ENCODE measurements at places on chromosomes 6 and 20.

- peak; percentile 57 for DNase-seq
Observed at GRCh38 chr6:91099479-91099878, 512.6 kb upstream of the MAP3K7 start.

- DNase-seq: no peak
Observed at GRCh38 chr6:111854683-111855082, 18.6 kb downstream of the FYN start.

DNA sequence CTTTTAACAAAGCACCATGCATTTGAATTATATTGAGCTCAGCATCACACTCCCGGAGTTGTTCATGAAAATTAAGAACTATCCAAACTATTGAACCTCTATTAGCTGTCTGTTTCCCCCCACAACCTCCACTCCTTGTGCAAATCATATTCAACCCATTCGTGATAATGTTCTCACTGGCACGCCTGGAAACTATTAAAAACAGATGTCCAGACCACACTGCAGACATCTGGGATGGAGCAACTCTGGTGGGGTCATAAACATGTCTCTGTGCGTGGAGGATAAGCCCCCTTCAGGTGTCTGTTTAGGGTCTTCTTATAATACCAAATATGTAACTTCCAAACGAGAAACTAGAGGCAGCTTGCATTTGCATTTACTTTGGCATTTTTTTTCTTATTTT is 193.7 kb downstream of the TFAP2A start:
- DNase-seq: no peak

DNA sequence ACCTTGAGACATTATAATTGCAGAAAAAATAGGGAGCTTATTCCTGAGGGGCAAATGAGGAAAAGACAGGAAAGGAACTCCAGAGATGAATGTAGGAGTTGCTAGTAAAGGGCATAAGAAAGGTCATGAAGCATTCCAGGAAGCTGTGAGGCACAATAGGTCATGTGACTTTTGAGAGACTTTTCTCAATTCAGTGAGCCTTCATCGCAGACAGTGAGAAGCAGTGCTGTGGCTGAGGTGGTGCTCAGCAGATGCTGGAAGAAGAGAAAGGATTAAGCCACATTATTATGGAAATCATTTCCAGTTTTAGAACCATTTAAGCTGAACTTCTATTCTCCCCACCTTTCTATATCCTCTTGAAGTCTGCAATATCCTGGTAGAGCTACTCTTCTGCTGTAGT is 4.1 kb downstream of the SPTLC3 start:
- no peak for DNase-seq

- peak; percentile 27 for DNase-seq
Observed at GRCh38 chr20:35947489-35947888, 6.8 kb downstream of the SCAND1 start.

- DNase-seq: peak; percentile 64
Observed at GRCh38 chr6:32974016-32974333, 5.6 kb downstream of the BRD2 start.

GRCh38 chr6:167565884-167566599 is 241.2 kb downstream of the TTLL2 start:
- no peak for DNase-seq

- DNase-seq: no peak
Observed at GRCh38 chr6:134455319-134455718, 137.4 kb upstream of the SGK1 start.

- no peak for DNase-seq
Observed at GRCh38 chr6:142459271-142459670, 157.5 kb downstream of the ADGRG6 start.

GRCh38 chr6:69578361-69578890 is 218.4 kb downstream of the LMBRD1 start:
- DNase-seq: no peak
